T-helper 22 cell (primary cell): ENCODE measurements at places on chromosomes 5 and 9.

GRCh38 chr5:126837906-126838539, 61.1 kb downstream of the LMNB1 start:
- DNase-seq, result no peak

DNA sequence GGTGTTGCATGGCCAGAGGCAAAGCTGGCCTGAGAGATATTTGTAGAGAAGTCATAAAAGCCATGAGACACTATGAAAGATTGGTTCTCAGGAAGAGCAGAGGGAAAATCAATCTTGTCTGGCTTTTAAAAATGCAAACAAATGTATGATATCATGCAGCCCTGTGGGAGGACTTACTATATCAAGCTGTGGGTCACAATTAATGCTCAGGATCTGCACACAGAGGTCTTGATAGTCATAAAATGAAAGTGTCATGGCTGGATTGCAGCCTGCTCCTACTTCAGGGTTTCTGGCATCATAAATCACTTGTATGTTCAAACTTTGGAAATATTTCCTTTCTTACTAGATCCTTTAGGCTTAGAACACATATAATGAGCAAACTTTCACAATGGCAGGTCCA, 151.5 kb downstream of the SEMA6A start:
- no peak for DNase-seq

- DNase-seq, result no peak
These were observed 50.1 kb upstream of the PDE4D start for GRCh38 chr5:59943452-59944113.

GRCh38 chr5:72122602-72123001, 15.3 kb downstream of the MAP1B start:
- DNase-seq, result no peak

- DNase-seq, result no peak
These were observed 262.6 kb upstream of the MAP3K1 start for GRCh38 chr5:56552612-56553268.

- no peak for DNase-seq
These were observed 83.0 kb upstream of the GLIS3 start for GRCh38 chr9:4382722-4383317.

GRCh38 chr5:98110791-98111190, 662.7 kb upstream of the RGMB start:
- no peak for DNase-seq

- no peak for DNase-seq
These were observed 17.2 kb upstream of the DPM2 start for GRCh38 chr9:127954831-127955293.

DNA sequence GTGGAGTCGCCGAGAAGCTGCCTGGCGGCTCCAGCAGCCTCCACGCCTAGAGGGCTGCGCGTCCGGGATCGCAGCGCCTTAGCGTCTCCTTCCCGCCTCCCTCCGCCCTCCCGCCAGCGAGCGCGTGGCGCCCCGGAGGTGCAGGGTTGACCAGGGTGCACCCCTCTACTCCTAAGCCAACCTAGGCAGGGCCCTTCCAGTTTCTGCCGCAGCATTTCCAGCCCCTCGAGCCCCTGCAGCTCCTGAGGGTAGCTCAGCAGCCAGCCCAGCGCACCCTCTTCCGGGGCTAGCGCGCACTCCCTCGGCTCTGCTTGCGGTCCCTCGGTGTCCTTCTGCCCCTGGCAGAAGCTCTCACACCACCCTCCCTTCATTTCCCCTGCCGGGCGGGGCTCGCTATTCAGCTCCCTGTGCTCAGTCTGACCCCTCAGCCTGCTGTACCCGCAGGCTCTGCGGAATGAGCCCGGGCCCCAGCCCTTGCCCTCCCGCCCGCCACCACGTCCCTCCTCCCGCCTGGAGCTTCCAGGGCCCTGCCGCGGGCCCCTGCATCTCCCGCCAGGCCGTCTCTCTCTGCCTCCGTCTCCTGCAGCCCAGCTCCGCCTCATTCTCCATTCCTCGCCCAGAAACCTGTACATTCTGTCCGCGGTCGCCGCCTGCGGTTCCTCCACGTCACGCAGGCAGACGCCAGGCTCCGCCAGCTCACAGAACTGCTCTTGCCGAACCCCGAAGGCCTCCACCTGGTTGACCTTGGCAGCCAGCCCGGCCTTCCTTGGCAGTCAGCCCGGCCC, 61.8 kb downstream of the SPATA31C2 start:
- DNase-seq, result no peak

DNA sequence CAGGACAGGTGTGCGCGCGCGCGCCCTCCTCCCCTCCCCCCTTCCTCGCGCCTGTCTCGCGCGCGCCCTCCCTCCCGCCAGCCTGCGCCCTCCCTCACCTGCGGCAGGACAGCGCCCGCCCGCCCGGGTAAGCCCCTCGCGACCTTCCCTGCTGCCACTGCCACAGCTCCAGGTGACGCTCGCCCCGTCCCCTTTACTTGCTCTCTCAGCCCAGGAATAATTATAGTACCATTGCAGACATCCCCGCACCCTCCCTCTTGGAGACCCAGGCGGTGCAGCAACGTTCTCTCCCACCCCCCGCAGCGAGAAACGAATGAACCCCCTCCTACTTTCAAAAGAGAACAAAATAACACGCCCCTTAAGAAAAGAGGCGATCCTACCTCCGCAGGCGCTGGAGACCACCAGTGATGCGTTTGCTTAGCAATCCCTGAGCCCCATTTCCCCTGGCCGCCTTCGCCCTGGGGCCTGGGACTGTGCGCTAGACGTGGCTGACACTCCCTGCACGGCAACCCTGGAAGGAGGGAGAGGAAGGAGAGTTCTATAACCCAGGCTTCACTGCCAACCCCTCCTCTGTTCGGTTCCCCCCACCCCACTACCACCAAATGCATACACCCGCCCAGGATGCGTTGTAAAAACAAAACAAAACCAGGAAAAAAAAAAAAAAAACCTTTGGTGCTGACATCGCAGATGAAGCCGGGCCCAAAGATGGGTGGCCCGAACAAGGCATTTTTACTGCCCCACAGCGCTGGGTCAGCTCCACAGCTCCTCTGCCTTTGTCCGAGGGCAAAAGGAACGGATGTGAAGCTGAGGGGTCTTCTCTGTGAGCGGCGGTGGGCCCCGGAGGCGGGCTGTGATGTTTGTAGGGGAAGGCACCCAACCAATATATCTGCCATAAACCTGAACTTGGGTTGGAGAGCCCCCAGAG, 5.6 kb upstream of the PURA start:
- no peak for DNase-seq

GRCh38 chr9:93617273-93617672, 40.9 kb downstream of the PHF2 start:
- no peak for DNase-seq

DNA sequence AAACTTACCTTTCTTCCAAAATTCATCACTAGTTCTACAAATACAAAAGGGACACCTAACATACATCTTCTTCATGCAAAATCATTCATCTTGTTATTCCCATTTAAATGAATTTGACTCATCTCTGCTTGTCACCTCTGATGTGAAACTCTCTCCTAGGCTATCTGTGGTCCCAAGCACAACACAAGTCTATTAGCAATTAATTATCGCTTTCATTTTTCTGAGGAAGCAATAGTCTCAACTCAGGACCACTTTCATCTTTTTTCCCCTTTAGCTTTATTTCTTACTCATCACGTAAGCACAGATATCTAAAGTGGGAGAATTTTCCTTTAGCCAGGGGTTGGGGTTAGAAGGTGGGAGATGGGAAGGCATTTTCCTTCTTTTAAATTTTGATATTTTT, 131.9 kb downstream of the ST8SIA4 start:
- no peak for DNase-seq

DNA sequence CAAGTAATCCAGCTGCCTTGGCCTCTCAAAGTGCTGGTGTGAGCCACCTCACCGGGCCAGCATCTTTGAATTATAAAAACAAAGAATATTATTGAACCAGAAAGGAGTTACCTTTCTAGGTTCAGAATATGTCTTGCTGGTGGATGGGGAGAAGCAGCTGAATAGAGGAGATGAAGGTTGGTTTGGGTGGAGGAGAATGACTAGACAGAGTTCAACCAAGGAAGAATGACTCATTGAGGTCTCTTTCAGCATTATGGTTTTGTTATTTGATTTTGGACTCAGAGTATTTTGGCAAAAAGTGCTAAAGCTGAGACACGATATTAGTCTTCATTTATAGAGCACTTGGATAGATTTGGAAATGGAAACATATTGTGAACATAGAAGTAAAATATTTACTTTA, 75.2 kb upstream of the MPDZ start:
- DNase-seq, result no peak

DNA sequence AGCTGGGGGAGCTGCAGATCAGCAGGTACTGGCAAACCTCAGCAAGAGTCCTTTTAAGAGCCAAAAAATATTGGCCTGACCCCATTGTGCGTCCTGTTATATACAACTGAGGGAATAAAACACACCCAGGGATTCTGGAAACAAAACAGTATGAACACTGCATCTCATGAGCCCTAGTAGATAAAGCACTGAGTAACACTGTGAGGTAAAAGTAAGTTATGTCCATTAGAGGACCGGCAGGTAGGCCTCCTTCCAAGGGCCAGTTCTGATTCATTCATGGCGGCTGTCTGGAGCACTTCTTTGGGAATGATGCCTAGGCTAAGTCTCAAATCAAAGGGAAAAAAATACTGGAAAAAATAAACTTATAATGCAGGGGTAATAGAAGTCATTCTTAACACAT, 64.9 kb downstream of the PDE4D start:
- no peak for DNase-seq

- DNase-seq, result no peak
These were observed 13.2 kb downstream of the S100Z start for GRCh38 chr5:76863001-76863400.

DNA sequence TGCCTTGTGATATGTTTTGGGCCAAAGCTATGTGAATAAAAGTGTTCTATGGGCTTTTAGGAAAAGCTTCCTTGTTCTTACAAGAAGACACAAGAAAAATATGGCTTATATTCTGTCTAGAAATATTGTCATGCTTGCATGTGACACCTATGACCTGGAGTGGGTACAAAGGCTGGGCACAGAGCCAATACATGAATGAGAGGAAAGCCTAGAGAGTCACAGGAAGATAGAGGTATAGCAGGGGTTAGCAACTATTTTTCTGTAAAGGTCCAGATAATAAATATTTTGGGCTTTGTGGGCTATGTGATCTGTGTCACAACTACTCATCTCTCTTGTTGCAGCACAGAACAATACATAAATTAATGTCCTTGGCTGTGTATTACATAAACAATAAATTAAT, 196.6 kb upstream of the CD180 start:
- DNase-seq, result no peak

GRCh38 chr5:135173662-135174290, 139.7 kb upstream of the PITX1 start:
- DNase-seq, result no peak

- no peak for DNase-seq
These were observed 29.8 kb upstream of the PJA2 start for GRCh38 chr5:109439590-109439989.

DNA sequence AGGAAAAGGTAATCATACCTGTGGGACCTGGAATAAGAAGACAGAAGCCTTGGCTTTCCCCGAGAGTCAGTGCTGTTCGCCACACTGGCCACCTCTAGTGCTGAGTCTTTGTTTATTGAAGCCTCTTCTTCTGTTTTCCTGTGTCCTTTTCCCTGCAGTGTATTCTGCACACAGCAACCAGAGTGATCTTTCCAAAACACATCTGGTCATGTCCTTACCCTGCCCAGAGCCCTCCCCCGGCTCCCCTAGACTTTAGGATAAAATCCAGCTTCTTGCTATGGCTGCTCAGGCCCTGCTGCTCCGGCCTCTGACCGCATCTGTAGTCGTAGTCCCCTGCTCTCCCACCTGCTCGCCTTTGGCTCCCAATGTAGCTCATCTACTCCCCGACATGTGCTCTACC, 28.3 kb downstream of the GALNT10 start:
- no peak for DNase-seq

- no peak for DNase-seq
These were observed 289.2 kb upstream of the PTGER4 start for GRCh38 chr5:40390281-40391149.

GRCh38 chr9:24382566-24382965, 163.1 kb downstream of the IZUMO3 start:
- no peak for DNase-seq

DNA sequence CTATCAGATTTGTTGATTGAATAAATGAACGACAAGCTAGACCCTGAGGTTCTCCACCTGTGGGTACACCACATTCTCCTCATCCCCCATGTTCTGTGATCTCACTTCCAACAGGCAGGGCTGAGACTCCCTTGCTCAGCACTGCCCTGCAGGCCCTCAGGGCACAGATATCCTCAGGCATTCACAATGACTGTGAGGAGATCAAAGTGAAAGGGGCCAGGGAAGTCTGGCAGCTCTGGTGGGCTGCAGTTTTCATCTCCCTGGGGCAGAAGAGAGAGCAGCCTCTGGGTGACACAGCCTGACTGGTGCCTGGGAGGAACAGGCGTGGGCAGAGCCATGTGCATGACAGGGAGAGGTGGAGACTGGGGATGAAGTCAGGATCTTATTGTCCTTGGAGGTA, 142.4 kb upstream of the C9orf72 start:
- no peak for DNase-seq

- DNase-seq, result no peak
These were observed 94.2 kb upstream of the RUSC2 start for GRCh38 chr9:35395706-35396101.

DNA sequence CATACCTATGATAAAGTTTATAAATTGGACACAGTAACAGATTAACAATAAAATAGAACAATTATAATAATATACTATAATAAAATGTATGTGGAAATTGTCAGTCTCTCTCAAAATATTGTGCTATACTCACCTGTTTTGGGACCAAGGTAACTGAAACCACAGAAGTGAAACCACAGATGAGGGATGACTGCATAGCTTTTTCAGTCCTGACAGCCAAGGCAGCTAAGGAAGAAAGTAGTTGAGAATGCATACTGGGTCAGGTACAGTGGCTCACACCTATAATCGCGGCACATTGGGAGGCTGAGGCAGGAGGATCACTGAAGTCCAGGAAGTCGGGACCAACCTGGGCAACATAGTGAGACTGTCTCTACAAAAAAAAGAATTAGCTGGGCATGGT, 8.9 kb downstream of the SRP19 start:
- DNase-seq, result no peak

- no peak for DNase-seq
These were observed 572.6 kb upstream of the CLINT1 start for GRCh38 chr5:158431369-158432029.

- DNase-seq, result no peak
These were observed 2.3 kb upstream of the SYK start for GRCh38 chr9:90799271-90799852.

DNA sequence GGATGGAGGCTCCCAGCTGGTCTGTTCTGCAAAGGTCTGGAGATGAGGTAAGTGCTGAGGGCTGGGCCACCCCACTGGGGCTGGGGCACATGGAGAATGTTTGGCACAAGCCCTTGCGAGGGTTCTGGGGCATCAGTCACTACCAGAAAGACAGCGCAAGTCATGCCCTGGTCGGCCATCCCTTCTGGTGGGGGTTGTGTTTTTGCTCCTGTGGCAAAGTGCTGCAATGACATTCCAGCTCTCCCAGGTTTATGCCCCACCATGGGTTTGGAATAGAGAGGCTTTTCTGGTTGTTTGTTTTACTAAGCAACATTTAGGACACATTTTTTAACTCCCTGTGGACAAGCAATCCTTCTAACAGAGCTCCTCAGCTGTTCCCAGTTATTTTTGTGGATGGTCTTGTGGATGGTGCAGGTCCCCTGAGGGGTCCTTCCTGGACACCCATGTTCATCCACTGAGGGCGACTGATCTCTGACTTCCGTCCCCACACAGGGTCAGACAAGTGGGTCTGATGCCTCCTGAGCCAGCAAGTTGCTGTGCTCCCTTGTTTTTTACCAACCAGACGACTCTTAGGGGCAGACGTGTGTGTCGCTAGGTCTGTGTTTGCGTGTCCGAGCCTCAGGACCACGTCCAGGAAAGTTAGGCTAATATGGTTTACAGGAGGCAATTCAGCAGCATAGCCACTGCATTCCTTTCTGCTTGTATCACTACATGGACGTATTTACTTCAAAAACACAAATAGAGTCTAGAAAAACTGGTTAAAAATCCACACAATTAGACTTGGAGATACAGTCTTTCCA, 64.9 kb upstream of the ECM2 start:
- DNase-seq, result no peak
